HCT116 (cell line): ENCODE measurements at places on chromosomes 4 and X.

DNA sequence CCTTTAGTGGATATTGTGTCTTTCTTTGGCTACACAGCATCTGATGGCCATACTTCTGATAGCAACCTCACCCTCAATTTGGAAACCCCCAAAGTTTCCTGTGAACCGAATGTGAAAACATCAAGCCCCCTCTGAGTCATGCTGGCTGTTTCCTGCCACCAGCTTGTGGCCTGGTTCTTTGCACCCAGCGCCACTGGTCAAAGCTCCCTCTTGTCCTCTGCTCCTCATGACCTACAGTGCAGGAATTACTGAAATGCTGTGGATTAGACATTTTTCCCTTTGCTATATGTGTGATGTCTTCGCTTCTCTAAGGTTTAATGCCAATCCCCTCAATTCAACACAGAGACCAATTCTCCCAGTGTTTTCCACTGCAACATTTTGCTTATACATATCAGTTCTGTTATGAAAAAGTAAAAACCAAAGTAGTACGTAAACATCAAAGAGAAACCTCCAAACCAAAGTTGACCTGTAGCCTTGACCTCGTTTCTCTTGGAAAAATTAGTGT is 224.0 kb upstream of the TENM3 start:
- no peak for DNase-seq

- no peak for DNase-seq
These were observed 10.1 kb upstream of the MPP1 start for GRCh38 chrX:154815274-154815818.

DNA sequence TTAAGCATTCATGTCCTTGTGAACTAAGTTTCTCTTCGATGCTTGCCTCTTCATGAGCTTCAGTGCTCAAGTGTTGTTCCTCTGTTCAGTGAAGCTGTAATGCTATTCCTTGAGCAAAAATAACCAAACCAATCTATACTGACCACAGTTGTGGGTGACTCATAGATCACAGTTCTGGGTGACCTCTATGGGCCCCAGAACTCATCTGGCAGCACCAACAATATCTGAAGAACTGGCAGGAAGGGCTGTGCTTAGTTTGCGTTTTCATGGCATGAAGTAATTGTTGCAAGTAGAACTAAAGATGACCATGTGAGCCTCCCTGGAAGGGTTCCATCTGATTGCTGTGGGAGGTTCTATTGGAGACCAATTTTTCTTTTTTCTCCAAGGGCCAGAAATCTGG is 106.2 kb downstream of the CCNG2 start:
- DNase-seq = no peak

GRCh38 chr4:2937146-2937857 is 25.9 kb downstream of the NOP14 start:
- DNase-seq = peak; percentile 68

DNA sequence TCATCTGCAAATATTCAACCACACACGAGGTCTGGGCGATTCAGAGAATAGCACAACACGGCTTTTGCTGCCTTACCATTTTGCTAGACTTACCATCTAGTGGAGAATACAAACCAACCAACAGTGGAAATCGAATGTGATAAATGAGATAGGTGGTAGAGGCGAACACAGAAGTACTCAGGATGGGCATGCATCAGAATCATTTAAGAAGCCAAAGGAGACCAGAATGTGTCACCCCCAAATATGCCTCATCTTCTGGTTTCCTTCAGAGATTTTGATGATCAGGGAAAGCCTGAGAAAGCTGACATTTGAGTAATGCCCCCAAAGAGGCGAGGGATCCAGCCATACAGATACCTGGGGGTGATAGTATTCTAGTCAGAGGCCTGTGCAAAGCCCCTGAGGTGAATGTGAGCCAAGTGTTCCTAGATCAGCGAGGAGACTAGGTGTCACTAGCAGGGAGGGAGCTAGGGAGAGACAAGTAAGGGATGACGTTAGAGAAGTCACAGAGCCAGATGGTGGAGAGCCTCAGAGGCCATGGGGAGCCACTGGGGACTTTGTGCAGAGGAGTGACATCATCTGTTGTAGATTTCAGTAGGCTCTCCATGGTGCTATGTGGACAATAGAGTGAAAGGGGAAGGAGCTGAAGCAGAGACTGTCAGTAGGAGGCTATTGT is 1.7 kb downstream of the MTMR1 start:
- DNase-seq = no peak

DNA sequence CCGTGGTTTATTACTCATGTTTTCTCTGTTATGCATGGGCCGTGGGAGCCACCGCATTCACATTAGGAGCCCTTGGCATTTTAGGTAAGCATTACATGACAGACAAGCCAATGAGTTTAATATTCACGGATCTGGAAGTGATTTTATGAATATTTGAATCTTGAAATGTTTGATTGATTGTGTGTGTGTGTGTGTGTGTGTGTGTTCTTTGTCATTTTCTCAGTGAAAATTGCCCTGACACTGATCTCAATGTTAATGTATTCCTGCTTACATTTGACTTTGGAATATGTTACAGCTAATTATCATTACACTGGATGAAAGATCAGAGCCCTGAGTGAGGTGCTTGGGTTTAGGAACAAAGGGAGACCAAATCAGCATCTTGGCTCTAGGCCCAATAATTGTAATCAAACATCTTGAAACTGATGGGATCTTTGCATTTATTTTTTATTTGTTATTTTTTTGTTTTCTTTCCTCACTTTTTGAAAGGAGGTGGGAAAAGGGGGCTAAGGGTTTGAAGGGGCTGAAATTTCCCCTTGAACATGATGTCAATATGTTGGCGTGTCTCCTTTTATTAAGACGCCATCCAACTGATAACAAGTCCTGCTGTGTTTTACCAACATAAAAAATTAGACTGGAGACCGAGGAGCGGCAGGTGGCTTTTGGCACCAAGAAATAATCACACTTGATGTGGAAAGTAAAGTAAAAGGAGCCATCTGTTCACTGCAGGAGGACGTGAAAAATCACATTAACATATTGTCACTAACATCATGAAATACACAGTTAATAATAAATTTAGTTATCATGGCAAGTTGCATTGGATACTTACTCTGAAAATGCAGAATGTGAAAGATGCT is 5.2 kb upstream of the GK2 start:
- no peak for DNase-seq

DNA sequence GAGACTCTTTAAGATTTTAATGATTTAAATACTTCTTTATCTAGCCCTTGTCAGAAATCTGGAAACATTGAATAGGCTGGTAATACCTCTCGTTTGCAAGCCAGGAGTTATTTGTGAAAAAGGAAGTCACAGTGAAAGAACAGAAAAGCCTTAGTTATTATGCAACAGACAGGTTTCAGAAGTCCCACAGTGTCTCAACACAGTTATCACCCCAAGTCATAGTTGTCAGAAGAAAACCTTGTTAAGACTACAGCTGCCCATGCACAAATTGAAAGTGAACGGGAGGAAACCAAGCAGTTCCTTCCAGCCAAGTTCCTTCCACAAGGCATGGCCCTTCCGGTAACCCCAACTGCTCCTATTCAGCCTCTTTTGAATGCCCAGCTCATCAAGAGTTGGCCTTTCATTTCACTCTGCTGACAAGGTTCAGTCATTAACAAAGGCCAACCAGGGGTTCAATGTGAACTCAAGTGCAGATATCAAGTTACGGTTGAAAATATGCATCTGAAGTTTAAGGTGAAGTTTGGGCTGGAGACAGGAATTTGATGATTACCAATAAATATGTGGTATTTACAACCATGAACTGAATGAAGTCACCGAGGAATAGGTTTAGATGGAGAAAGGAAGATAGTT is 15.6 kb downstream of the ALPK1 start:
- DNase-seq = no peak

- no peak for DNase-seq
These were observed 379 bp downstream of the PDGFC start for GRCh38 chr4:156971165-156971675.

GRCh38 chr4:113610537-113610936 is 151.0 kb downstream of the CAMK2D start:
- DNase-seq = no peak
